BJ (cell line): ENCODE measurements at places on chromosomes 13 and 19.

DNA sequence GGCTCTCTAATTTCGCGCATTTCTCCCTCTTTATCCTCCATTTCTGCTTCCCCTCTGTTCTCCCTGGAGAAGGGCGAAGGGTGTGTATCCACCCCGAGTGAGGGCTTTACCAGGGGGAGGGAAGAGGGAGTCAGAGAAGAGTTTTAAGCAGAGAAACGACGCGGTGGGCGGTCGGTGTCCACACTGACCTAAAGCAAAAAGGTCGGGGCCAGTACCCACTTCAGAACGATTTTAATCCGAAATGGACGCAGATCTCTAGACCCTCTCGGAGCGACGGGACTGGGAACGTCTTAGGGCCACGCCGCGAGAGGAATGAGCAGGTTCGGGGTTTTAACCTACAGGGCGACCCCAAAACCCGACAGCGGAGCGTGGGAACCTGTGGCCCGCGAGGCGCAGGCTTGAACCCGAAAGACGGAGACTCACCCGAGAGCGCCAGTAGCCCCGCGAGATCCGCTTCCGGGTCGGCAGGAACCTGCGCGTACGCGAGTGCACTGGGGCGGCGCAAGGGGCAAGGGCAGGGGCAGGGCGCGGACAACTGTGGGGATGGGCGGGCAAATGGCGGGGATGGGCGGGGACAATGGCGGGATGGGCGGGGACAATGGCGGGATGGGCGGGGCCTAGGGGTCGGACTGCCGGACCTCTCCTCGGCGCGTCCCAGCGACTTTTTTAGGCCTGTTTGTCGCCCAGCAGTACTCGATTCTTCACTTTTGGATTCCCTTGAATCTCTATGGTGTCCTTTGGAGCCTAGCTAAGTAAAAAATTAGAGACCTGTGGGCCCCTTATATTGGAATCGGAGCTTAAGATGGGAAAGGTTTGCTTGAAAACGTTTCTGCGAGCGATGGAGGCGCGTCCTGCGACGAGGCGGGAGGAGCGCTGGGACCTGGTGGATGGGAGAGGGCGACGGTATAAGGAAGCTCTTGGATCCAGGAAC lies at the start of gene ZNF677:
Gene ZNF677, minus strand, starts transcription at position 463 of the 931 bp plus-strand sequence. CDS start 3,323 bp downstream, outside the sequence.
- peak; percentile 22 for DNase-seq

- no peak for DNase-seq
Measured at GRCh38 chr13:42396501-42396900, 124.5 kb downstream of the AKAP11 start.

DNA sequence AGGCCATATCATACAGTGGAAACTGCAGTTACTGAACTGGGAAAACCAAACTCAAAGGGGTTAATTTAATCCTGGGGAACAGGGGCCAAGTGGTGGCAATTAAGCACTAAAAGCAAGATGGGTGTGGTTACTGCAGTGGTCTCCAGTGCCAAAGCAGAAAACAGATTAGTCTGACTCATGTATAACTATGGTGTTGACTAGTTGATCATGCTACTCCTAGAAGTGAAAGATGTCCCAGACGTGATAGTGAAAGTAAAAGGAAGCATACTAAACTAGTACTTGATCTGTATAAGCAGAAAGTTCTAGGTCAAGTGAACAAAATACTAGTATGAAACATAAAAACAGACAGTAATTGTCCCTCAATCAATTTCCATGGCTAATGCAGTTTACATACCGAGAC lies 360.0 kb upstream of the SLITRK5 start:
- no peak for DNase-seq

DNA sequence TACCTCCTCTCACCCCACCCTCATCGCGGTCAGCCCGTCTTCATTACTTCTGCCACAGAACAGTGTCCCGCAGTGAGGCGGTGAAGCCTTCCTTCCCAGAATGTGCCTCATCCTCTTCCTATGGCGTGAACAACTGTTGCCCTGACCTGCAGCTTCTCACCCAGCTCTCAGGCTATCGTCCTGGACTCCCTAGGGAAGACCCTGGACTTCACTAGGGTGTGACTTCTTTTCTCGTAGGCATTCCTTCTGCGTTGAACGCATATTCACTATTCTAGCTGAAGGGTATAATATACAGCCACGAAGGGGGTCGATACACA lies 982 bp downstream of the ZNF865 start:
- DNase-seq = no peak

DNA sequence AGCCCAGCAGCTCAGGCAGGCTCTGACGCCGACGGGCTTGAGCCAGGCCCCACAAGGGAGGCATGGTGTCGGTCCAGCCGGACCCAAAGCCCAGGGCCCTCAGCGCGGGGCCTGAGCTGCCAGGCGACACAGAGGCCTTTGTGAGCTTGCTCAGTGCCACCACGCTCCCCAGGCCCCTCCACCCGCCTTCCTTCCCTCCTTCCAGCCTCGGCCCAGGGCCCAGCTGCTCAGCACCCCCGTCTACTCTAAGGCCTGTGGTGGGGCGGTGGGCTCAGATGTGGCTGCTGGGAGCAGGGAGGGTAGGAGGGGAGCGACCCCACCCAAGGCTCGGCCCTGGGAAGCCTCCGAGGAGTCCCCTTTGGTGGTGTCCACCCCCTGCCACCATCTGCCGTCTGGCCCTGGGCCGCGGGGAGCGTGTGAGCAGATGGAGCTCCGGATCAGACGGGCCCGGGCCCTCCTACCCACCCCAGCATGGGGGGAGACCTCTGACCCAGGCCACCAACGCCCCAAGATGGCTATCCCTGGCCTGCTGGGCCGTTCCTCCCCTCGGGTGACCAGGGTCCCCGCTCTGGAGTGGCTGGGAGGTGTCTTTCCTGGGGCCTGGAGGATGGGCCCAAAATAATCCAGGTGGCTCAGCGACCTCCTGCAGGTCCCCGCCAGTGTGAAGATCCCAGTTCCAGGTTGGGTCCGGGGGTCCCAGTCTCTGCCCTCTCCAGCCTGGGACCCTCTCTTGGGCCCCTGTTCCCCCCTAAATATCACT lies 7.8 kb downstream of the ZBTB7A start:
- no peak for DNase-seq

DNA sequence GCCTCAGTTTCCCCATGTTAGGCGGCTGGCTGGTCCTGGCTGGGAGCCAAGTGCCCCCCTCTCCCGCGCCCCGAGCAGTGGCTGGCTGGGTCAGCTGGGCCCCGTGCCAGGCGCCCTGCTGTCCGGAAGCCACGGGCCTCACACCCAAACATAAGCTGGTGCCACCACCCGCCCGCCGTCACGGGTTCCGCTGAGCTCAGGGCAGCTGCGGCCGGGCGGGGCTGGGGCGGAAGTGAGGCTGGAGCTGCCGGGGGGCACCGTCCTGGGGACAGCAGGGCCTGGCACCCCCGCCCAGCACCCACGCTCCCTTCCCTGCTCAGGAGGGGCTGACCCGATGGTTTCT lies 19.3 kb downstream of the HCN2 start:
- no peak for DNase-seq
